OCI-M1 (cell line): ENCODE measurements at places on chromosomes 11 and 22.

DNA sequence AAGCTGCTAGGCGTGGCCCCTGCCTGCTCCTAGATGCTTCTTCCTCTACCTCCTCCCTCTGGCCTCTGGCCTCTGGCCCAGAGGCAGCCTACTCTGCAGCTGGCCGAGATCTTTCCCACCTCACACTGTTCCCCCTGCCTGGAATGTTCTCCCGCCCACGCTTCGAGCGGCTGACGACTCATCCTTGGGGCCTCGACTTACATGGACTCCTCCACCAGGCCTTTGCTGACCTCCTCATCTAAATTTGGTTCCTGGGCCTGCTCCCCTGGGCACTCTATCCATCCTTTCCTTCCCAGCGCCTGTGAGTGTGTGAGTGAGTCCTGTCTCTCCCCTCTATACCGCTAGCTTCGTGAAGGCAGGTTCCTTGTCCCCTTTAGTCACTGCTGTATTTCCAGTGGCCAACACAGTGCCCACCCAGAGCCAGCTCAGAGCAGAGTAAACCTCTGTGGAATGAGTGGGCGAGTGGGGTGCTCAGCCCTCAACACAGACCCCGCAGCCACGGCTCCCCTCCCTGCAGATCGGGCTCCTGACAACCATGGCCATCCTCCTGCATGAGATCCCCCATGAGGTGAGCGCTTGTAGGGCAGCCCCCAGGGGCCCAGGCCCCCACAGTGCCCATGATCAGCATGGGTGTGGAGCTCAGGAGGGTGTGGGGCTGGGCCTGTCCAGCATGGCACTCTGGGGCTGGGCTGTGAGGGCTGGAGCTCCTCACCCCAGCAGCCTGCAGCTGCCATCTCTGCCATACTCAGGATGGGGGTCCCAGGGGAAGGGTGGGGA lies 5.7 kb downstream of the SLC39A13 start:
- no peak for DNase-seq

DNA sequence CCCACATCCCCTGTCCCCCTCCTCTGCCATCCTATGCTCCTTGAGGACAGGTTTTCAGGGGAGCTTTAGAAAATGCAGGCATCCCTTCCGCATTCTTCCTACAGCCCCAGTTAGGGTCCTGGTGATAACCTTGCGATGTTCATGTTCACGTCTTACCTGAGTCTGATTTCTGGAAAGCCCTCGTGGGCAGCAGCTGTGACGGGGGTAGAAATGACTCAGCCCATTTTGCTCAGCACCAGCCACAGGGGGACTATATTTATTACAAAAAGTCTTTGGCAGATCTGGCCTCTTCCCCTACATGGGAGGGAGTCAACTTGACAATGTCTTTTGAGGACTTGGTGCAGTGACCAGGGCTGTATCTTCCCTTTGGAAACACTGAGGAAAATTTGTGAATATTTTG lies 12.3 kb downstream of the PKNOX2 start:
- DNase-seq, result no peak

DNA sequence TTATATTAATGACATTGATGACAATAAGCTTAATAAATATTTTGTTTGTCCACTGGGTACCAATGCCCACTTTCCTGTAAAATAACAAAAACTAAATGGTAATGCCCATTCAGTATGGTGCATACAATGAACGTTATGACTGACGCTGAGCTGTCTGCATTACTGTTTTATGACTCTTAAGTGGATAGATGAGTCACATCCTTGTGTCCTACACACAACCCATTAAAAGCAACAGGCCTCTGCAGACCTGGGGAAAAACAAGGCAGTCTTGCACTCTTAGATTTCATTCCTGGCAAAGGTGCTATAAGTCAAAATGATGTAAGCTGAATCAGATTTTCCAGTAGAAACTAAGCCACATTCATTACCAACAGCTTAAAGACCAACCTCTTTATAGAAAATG lies 176.3 kb upstream of the TMEM45B start:
- DNase-seq, result no peak

GRCh38 chr11:101126551-101127196 lies 2.9 kb downstream of the PGR start:
- no peak for DNase-seq

DNA sequence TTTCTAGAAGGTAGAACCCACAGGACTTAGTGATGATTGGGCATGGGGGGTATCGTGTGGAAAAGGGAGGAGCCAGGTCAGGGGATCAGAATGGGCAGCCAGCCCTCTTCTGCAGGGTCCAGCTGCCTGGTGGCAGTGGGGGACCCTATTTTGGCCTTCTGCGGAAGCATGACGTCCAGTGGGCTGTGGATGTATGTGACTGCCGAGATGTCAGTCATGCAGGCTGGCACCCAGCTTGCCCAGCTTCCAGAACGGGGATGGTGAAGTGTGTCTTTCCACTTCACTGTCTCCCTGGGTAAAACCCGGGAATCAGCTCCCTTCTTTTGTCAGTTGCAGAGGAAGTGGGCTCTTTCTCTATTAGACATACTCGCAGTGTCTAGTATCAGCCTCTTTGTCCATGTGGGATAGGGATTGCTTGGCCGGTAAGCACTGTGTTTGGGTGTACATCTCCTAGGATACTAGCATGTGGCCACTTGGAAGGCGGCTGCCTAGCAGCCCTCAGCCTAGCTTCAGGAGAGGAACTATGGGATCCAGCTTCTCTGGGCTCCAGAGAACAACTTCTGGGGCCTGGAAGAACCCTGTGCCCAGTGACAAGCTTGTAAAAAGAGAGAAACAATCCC lies 51.4 kb downstream of the GRIK4 start:
- DNase-seq, result no peak

- no peak for DNase-seq
Measured at GRCh38 chr11:47848700-47849155, 578 bp upstream of the NUP160 start.

GRCh38 chr22:35202376-35202775 lies 54.9 kb upstream of the HMGXB4 start:
- DNase-seq, result no peak

- peak; percentile 74 for DNase-seq
Measured at GRCh38 chr11:3091846-3092602, 34.8 kb upstream of the CARS1 start.

DNA sequence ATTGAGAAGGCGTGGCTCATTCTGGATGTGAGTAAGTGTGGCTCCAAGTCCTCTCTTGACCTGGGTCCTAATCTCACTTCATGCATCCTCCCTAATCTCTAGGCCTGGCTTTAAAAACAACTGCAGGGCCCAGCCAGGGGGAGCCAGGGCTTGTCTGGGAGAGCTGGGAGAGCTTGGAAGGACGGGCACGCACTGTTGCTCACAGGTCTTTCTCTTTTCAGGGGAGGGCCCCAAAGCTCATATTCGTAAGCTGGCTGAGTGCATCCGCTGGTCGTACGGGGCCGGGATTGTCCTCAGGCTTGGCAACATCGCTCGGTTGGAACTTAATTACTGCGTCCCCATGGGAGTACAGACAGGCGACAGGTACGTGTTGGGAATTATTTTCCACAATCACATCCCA lies 34.1 kb upstream of the PARVB start:
- no peak for DNase-seq

DNA sequence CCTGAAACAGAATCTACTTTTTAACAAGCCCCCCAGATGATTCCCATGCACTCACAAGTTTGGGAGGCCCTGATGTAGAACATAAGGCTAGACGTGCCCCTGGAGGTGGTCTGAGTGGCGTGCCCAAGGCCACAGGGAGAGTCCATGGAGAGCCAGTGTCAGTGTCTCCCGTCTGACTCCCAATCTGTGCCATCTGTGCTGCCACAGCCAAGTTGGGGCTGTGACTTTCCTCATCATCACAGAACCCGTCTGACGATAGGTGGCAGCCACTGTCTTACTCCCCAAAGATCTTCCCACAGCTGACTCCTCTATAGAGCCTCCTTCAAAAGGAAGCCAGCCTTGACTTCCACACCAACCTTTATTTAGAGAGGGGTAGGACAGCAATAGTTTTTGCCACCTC lies 470.5 kb downstream of the SOX6 start:
- no peak for DNase-seq

- no peak for DNase-seq
Measured at GRCh38 chr11:72227316-72228228, 3.0 kb downstream of the INPPL1 start.

DNA sequence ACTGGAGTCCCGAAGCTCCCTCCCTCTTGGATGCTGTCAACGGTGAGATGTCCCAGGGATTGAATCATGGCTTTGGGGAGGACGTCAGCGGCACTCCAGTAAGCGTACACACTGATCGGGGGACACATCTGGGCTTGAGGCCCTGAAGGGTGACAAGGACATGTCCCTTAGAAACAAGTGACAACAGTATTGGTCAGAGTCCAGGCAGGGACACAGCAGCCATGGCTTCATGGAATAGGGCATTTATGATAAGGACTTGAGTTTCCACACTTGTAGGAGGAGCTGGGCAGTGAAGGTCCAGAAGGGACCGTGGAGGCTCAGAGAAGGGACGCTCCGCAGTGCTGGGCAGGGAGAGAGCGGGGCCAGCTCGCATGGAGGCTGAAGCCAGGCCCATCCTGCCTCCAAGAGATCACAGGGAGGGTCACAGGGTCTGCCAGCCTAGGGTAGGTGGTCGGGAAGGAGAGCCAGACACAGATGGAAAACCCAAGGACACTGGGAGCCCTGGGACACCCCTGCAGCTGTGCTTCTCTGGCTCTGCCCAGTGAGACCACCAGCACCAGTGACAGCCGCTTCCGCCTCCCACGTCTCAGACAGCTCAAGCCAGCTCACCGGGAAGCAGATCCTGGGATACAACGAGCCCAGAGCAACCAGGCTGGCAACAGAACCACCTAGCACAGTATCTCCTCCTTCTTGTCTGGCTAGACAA lies 22.9 kb upstream of the RFPL3 start:
- DNase-seq, result no peak

- no peak for DNase-seq
Measured at GRCh38 chr22:48103126-48103875, 1340.9 kb downstream of the TBC1D22A start.

DNA sequence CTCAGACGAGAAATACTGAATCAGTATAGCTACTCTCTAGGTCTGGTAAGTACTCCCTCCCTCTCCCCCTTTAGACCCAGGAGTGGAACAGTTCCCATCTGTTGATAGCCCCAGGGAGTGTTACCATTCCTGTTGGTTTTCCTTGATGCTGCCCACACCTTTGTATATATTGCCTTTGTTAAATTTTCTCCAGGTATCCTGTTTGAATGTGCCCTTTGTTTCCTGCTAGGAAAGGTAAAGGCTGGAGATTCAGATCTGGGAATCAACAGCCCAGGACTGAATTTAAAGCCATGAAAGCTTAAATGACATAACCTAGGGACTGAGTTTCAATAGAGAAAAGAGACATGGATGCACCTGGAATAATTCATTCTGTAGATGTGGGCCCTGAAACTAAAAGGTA lies 68.3 kb downstream of the CCDC83 start:
- no peak for DNase-seq

DNA sequence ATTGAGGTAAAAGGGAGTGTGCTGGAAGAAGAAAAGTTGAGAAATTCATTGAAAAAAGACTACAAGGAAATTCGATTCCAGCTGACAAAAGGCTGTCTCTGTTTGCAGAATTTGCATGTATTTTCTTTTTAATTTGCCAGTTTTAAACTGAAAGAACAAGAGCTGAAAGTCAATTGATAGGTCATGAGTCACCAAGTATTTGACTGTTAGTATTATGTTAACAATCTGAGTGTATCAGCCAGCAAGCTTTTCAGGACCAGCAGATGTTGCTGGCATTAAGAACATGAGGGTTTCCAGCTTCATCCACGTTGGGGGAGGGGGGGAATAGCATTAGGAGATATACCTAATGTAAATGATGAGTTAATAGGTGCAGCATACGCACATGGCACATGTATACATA lies 726.7 kb downstream of the METTL15 start:
- DNase-seq, result no peak

GRCh38 chr11:65700399-65700798 lies 11.7 kb upstream of the KAT5 start:
- DNase-seq, result peak; percentile 24

- DNase-seq, result peak; percentile 73
Measured at GRCh38 chr11:77381729-77382665, 80.5 kb upstream of the GDPD4 start.

GRCh38 chr11:85848006-85848405 lies 7.2 kb upstream of the CCDC83 start:
- no peak for DNase-seq

GRCh38 chr22:32752816-32753520 lies 48.5 kb upstream of the TIMP3 start:
- no peak for DNase-seq

- peak; percentile 86 for DNase-seq
Measured at GRCh38 chr11:95790933-95791708, 823 bp downstream of the CEP57 start.

- DNase-seq, result peak; percentile 79
Measured at GRCh38 chr22:36964106-36964505, 50.7 kb downstream of the CSF2RB start.

DNA sequence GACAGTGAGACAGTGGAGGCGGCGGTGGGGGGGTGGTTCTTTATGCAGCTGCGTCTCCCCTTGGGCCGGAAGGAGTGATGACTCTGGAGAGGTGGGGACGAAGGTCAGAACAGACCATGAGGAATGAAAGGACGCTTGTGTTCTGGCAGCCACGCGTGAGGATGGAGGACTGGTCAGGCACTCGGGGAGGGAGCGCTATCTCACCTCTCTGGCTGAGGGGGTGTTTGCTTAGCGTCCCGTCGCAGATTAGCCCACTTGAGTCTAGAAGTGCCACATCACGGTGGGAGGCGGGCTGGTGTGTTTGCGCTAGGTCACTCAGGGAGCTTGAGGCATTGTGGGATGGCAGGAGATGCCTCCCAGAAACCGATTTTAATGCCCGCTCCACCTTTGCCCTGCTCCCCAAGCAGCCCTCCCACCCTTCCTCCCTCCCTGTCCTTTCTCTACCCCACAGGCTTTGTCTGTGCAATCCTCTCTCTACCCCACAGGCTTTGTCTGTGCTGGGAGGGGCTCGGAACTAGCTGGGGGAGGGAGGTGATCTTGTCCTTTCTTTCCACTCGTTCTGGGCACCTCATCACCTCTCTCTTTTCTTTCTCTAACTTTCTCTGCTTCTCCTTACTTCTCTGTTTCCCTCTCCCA lies 97.8 kb downstream of the PKNOX2 start:
- DNase-seq, result no peak

DNA sequence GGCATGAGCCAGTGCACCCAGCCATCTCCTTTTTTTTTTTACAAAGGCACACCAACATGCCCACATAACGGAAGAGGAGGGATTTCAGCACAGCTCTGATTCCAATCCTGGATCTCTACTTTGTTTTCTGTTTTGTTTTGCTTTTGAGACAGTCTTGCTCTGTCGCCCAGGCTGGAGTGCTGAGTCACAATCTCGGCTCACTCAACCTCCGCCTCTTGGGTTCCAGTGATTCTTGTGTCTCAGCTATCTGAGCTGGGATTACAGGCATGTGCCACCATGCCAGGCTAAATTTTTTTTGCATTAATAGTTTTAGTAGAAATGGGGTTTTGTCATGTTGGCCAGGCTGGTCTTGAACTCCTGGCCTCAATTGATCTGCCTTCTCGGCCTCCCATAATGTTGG lies 28.1 kb downstream of the VSTM5 start:
- DNase-seq, result peak; percentile 29
